ENCODE measurements at places on chromosomes 13 and 19.
A peak's percentile ranks its signal among the peaks of the same experiment; 100 is the strongest.

DNA sequence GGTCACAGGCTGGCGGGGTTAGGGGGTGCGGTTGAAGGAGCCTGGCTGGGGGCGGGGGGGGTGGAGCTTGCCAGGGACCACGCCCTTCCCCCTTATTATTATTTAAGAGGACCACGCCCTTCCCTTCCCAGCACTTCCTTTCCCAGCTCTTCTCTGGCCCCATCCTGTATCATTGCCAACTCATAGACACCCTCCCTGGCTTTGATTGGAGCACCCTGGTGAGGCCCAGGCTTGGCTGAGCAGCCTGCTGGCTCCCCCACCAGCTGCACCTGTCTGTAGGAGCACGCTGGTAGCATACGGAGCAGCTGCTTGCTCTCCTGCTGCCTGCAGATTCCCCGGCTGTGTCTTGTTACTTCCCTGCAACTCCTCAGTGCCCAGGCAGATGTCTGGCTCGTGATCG, 62.5 kb upstream of the PDX1 start:
- H3K4me1 ChIP-seq, result no peaks in the 10 kb centered on the region
- no peak overlapping the region for H3K27ac ChIP-seq
- no peak for DNase-seq
- no peaks in the 10 kb centered on the region for H3K27me3 ChIP-seq
- no peak overlapping the region for H3K4me3 ChIP-seq

GRCh38 chr13:98622931-98623331, 46.0 kb upstream of the STK24 start:
- H3K4me3 ChIP-seq, result no peak overlapping the region
- H3K27me3 ChIP-seq, result no peaks in the 10 kb centered on the region
- no peak for DNase-seq
- H3K36me3 ChIP-seq, result no peaks in the 10 kb centered on the region

- no peak overlapping the region for H3K27ac ChIP-seq
- no peak for DNase-seq
- H3K36me3 ChIP-seq, result no peaks in the 10 kb centered on the region
- no peaks in the 10 kb centered on the region for H3K27me3 ChIP-seq
- no peak overlapping the region for H3K4me3 ChIP-seq
- H3K4me1 ChIP-seq, result no peaks in the 10 kb centered on the region
Measured at GRCh38 chr19:39684267-39684666, 20.0 kb upstream of the LGALS14 start.

DNA sequence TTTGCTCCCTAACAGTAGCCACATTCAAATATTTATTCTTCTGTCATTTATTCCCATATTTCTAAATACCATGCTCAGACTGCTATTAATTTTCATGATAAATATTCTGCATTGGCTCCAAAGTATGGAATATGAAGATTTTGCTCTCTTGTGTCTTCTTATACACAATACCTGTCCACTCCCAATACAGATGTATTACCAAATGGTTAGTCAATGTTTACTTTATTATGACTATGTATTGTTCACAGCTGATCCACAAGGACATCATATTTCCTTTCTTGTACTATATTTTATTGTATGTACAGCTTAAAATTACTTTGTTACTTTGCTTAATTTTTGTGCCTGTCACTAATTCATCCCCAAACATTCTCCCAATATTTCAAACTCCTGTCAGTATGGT, 322.3 kb downstream of the OXGR1 start:
- H3K4me3 ChIP-seq, result no peak overlapping the region
- no peak overlapping the region for H3K27ac ChIP-seq
- H3K4me1 ChIP-seq, result no peaks in the 10 kb centered on the region
- H3K27me3 ChIP-seq, result peaks cover 1% of the 10 kb centered on the region
- DNase-seq, result no peak
- H3K36me3 ChIP-seq, result no peaks in the 10 kb centered on the region

DNA sequence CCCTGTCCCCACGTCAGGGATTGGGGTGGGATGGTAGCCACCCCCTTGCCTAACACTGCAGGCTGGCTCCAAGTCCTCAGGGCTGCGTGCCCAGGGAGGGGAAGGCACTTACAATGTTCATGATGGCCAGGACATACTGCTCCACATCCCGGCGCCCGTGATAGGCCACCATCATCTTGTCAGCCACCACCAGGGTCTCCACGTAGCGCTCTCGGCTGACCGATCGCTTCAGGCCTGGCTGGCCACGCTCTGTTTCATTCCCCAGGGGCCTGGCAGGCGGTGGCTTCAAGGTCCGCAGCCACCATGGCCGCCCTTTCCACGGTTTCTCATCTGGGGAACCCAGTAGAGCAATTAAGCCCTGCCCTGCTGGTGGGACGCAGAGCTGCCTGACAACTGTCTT, 9.7 kb downstream of the ADAMTS10 start:
- H3K27ac ChIP-seq, result no peak overlapping the region
- DNase-seq, result no peak
- peaks cover 9% of the 10 kb centered on the region for H3K36me3 ChIP-seq
- H3K4me1 ChIP-seq, result no peaks in the 10 kb centered on the region
- H3K4me3 ChIP-seq, result no peak overlapping the region

DNA sequence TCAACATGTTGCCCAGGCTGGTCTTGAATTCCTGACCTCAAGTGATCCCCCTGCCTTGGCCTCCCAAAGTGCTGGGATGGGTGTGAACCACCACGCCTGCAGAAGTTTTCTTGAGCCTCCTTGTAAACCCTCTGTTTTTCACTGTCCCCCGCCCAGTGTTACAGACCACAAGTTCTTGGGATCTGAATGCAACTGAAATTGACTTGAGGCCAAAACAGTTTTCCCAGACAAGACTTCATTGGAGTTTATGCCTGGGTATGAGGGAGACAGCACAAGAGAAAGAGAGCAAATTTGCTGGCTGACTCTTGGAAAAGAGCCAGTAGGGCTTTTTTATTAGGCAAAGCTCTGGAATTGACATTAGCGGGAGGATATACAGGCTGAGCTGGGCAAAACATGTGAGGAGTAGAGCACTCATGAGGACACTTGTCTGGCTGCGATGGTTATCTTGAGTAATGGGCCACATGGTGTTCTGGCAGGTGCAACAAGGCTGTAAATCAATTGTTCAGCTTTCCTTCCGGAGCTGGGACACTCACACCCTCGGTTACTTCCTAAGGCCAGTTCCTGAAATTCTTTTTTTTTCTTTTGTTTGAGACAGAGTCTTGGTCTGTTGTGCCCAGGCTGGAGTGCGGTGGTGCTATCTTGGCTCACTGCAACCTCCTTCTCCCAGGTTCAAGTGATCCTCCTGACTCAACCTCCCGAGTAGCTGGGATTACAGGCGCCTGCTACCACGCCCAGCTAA, 12.7 kb upstream of the HNRNPL start:
- no peak for DNase-seq
- no peaks in the 10 kb centered on the region for H3K36me3 ChIP-seq
- no peaks in the 10 kb centered on the region for H3K27me3 ChIP-seq
- no peak overlapping the region for H3K4me3 ChIP-seq

DNA sequence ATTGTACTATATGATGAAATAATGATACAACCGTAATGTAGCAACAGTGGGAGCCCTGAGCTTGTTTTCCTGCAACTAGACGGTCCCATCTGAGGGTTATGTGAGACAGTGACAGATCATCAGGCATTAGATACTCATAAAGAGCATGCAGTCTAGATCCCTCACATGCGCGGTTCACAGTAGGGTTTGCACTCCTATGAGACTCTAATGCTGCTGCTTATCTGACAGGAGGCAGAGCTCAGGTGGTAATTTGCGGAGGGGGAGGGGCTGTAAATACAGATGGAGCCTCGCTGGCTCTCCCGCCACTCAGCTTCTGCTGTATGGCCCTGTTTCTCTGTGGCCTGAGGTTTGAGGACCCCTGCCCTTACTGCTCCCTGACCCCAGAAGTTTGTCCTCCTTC, 13.7 kb downstream of the EPHX3 start:
- H3K27ac ChIP-seq, result no peak overlapping the region
- no peaks in the 10 kb centered on the region for H3K27me3 ChIP-seq
- no peaks in the 10 kb centered on the region for H3K36me3 ChIP-seq
- H3K4me1 ChIP-seq, result peaks cover 4% of the 10 kb centered on the region
- no peak overlapping the region for H3K4me3 ChIP-seq
- no peak for DNase-seq

DNA sequence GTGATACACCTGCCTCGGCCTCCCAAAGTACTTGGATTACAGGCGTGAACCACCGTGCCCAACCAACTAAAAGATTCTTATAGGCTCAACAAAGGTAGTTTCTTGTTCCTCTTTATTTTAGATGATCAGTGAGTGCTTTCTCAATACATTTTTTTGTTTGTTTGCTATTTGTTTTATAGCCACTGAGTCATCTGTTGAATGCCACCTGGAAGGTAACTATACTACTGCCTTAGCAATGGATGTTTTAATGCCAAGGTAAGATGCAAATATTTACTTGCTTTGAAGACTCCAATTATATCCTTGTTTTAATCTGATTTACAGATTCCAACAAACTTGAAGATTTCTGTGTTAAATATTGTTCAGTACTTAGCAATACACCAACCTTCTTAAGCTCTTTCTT, 2807.4 kb upstream of the PCDH20 start:
- no peak overlapping the region for H3K27ac ChIP-seq
- no peaks in the 10 kb centered on the region for H3K4me1 ChIP-seq
- H3K36me3 ChIP-seq, result no peaks in the 10 kb centered on the region
- H3K27me3 ChIP-seq, result no peaks in the 10 kb centered on the region
- DNase-seq, result no peak

GRCh38 chr13:111335298-111335697, 14.9 kb downstream of the TEX29 start:
- no peaks in the 10 kb centered on the region for H3K27me3 ChIP-seq
- no peak for DNase-seq
- H3K4me3 ChIP-seq, result no peak overlapping the region
- no peak overlapping the region for H3K27ac ChIP-seq
- H3K4me1 ChIP-seq, result no peaks in the 10 kb centered on the region

DNA sequence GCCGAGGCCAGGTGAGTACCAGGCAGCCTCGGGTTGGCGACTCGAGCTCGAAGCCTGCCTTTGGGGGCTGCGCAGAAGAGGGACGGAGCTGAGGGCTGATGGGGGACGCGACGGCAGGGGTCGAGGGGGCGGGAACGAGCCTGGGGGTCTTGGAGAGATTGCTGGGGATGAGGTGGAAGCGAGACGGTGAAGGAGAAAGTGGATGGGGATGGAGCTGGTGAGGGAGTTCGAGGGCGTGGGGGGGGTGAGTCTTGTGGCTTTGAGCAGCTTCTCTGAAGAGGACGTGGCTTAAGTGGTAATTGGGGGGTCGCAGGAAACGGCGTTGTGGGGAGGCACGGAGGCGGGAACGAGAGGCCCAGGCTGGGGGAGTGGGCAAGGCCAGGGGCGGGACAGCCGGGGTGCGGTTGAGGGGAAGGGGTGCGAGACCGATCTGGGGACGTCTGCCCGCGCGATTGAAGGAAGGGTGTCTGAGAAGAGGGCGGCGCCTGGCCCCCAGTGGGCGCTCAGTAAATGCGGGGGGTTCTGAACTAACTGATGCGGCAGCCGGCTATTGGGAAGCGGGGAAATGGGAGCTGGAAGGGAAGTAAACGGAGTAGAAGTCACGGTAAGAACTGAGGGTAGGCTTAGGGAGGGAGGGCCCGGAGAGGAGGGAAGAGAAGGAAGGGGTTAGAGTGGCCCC, 426 bp downstream of the MYO9B start:
- DNase-seq, result peak; percentile 83
- H3K27me3 ChIP-seq, result no peaks in the 10 kb centered on the region
- peaks cover 4% of the 10 kb centered on the region for H3K4me1 ChIP-seq
- H3K4me3 ChIP-seq, result peak overlapping the region; percentile 61
- H3K27ac ChIP-seq, result peak overlapping the region; percentile 71
- no peaks in the 10 kb centered on the region for H3K36me3 ChIP-seq

- no peak overlapping the region for H3K27ac ChIP-seq
- H3K4me1 ChIP-seq, result no peaks in the 10 kb centered on the region
- no peaks in the 10 kb centered on the region for H3K36me3 ChIP-seq
- H3K4me3 ChIP-seq, result no peak overlapping the region
Measured at GRCh38 chr13:71852736-71853135, 14.3 kb downstream of the DACH1 start.

DNA sequence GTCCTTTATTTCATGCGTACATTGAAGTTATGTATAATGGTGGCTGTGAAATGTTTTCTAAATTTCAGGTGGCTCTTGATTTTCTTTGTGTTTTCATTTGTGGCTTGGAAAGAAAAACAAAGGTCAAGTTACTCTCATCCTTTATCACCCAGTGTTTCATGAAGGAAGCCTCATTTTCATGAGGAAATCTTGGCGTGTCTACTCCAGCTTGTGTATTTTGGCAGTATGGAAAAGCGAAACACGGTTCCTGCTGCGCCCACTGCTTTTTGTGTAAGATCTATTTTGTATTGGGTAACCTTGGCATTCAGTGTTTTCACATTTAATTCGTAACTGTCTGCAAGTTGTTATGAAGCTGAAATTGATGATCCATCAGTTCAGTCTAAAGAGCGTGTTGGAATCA, 147.0 kb upstream of the RNF113B start:
- H3K27me3 ChIP-seq, result no peaks in the 10 kb centered on the region
- H3K27ac ChIP-seq, result no peak overlapping the region
- no peaks in the 10 kb centered on the region for H3K36me3 ChIP-seq

DNA sequence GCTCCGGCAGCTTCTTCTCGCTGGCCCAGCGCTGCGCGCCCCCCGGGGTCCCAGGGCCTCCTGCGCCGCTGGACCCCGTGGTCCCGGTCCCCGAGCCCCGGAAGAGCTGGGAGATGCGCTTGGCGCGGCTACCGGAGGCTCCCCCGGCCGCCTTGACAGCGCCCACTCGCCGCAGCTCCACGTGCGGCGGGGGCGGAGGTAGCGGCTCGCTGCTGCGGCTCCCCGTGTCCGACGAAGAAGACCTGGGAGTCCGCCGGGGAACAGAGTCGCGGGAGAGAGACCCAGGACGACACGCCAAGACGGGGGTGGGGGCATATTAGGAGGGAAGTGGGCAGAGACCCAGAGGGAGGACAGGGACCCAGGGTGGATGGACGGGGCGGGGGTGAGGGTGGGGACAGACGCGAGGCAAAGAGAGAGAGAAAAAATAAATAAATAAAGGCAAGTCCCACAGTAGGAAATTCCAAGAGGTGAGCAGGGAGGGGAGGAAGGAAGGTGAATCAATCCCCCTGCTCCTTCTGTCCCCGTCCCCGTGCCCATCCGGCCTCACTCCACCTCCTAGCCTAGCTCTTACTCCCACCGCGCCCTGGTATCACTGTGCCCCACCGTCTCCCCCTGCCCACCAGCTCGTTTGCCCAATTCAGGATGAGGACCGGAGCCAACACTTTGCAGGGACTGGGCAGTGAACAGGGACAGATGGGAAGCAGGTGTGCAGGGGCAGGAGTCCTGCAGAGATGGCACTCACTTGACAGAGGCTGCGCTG, 826 bp downstream of the RASIP1 start:
- no peak overlapping the region for H3K27ac ChIP-seq
- no peaks in the 10 kb centered on the region for H3K27me3 ChIP-seq
- no peak overlapping the region for H3K4me3 ChIP-seq
- H3K4me1 ChIP-seq, result no peaks in the 10 kb centered on the region
